Bone marrow (tissue), 2 donors: ENCODE measurements at places on chromosomes 2 and 18.

DNA sequence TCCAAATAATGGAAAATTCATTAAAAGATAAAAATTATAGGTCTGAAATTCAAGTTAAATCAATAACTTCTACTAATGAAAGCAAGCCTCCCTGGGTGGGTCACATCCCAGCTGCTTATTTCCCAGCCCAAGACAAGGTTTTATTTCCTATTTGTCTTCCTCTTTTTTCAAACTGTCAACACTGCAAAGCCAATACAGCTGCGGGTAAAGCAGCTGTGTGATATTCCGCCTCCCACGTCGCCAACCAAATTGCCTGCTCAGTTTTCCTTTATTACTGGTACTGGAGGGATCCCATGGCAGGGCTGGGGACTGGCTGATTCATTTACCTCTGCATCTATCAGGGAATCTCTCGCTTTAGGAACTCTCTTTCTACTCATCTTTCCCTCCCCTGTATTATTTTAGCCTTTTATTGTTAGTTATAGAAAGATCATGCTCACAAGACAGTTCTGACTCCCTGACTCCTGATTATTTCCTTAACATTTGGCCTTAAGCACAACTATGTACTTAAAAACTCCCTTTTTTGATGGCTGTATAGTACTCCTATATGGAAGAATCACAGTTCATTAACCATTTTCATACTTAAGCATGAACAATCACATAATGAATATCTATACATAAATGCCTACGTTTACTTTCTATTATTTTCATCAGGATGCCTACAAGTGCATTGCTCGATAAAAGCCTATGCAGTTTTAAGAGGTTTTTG is 253.1 kb downstream of the CDCA7 start:
- peak; percentile 40 for DNase-seq

GRCh38 chr2:238169048-238169707 is 10.4 kb downstream of the ERFE start:
- DNase-seq = no peak

GRCh38 chr2:124081154-124081716 is 56.1 kb downstream of the CNTNAP5 start:
- no peak for DNase-seq

- DNase-seq = no peak
Measured at GRCh38 chr2:10794876-10795275, 17.7 kb downstream of the PDIA6 start.

GRCh38 chr2:15737314-15738224 is 145.9 kb downstream of the DDX1 start:
- DNase-seq = no peak

- no peak for DNase-seq
Measured at GRCh38 chr2:42359965-42360483, 993 bp downstream of the COX7A2L start.

DNA sequence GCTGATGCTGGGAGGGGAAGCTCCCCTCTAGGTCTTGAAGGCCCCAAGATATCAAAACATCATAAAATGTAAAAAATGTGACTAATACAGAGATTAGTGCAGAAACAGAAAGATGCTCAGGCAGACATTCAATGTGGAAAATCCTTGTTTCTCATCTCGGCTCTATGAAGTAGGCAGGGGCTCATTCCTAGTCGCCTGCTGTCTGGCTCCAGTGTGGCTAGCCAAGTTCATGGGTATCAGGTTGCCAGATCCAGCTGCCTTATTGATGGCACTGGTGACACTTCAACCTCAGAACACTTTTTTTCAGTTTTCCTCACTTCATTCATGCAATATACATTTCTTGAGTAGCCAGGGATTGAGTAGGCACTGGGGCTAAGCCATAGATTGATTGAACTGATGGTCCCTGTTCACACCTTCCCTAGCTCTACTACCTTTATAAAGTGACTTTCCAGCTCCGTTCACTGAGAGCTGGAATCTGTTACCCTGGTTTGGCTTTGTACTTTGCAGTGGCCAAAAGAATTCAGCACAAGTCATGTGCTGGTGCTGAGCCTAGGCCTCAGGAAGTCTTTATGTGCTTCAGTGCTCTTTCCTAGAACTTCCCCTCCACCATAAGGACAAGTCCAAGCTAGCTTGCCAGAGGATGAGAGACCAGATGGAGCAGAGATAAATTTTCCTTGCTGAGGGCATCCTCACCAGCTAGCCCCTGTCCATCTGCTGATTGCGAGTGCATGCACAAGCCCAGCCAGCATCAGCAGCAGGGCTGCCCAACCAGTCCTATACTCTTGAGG is 373.6 kb upstream of the ST6GAL2 start:
- DNase-seq = no peak

- no peak for DNase-seq
Measured at GRCh38 chr2:12256206-12256605, 460.5 kb upstream of the TRIB2 start.

GRCh38 chr2:127560931-127561280 is 25.4 kb downstream of the MYO7B start:
- DNase-seq = no peak

DNA sequence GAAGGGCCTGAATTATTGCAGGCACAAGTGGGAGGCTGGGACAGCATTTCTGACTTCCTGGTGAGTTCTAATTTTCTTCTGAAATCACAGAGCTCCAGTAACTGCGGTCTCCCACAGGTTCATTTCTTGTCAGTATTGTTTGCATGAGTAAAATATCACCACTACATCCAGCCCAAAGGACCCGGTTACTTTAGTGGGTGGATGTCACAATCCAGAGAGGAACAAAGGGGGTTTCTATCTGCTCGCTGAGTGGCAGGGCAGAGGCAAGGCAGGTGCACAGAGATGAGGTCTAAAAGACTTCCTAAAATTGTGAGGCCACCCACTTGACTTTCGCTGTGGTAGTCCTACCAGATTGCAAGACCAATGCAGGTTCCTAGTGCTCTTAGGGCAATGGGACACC is 800.4 kb upstream of the ID2 start:
- no peak for DNase-seq

GRCh38 chr2:64276417-64277095 is 132.3 kb upstream of the PELI1 start:
- no peak for DNase-seq

- no peak for DNase-seq
Measured at GRCh38 chr2:238851761-238852160, 3.9 kb downstream of the TWIST2 start.

DNA sequence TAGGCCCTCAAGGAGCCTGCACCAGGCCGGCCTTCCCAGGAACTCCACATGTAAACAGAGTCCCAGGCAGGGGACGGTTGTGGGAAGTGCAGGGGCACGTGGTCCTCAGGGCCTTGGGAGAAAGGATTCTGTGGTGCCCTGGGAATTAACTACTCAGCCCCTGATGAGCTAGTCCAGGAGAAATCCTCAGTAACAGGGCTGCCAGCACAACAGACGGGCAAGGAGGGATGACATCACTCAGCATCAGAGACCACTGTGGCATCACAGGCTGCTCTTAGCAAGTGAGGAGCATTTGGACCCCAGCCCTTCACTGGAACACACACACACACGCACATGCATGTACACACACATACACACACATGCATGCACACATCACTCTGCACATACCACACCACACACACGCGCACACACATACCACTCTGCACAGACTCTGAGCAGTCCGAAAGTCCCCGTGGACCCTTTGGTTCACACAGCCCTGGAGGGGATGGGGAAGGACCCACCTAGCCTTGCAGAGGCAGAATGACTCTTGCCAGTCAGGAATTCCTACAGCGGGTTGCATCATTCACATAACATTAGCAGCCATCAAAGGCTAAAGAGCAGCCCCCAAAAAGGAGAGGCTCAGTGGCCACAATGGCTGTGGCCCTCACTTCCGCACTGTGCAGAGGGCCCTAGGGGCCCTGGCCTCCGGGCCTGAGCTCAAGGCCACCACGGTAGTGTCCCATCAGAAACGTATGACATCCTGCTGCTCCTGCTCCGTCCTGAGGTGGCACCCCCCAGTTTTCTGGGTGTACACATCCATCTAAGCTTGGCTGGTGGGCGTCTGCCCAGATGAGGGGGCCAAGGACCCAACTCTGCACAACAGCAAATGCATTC is 1.9 kb upstream of the NMUR1 start:
- DNase-seq = no peak

DNA sequence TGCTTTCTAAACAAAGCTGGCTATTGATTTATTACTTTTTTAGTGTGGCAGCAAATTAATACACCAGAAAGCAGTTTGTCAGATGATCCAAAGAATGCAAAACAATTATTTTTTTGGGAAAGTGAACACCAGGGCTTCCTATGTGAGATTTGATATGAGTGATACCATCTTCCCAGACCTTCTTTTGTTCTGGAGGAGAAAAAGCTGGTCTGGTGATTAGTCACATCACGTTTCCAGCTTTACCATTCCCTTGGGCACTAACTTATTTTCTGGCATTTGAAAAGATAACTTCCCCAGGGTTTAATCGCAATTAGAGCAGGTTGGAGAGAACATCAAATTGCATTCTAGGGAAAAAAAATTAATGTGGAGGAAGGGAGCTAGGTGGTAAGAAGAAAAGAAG is 182.9 kb upstream of the TANK start:
- no peak for DNase-seq

- no peak for DNase-seq
Measured at GRCh38 chr2:24889221-24889620, 30.8 kb downstream of the ADCY3 start.

- DNase-seq = no peak
Measured at GRCh38 chr2:62224976-62225375, 29.1 kb downstream of the B3GNT2 start.
